ENCODE measurements at places on chromosomes 4 and X.

DNA sequence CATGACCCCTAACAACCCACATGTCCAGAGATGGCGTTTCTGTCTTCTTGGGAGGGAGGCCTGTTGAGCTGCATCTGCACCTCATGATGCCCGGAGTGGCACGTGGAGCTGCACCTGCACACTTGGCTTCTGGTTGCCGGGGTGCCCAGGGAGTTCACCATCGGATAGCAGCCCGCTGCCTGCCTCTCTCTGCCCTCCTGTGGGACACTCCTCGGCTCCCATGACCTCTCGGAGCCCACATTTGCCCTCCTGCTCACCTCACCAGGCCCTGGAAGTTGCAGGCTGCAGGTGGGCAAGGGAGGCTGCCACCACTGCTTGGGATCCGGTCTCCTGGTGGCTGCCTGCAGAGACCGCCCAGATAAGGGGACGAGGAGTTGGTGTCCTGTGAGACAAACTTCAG is 74.1 kb downstream of the TRAPPC11 start:
- no peak for DNase-seq

- DNase-seq, result no peak
These were observed 310.9 kb downstream of the MID1IP1 start for GRCh38 chrX:39112143-39112542.

GRCh38 chrX:2748171-2748814 is 3.5 kb upstream of the XG start:
- no peak for DNase-seq

- DNase-seq, result no peak
These were observed 137.6 kb downstream of the NPNT start for GRCh38 chr4:106032851-106033286.

Measured in forelimb muscle (tissue), 1 donor.